ENCODE measurements at places on chromosomes 7 and 10.
A peak's percentile ranks its signal among the peaks of the same experiment; 100 is the strongest.

GRCh38 chr10:7457478-7458316 lies 46.9 kb upstream of the SFMBT2 start:
- no peak for DNase-seq

DNA sequence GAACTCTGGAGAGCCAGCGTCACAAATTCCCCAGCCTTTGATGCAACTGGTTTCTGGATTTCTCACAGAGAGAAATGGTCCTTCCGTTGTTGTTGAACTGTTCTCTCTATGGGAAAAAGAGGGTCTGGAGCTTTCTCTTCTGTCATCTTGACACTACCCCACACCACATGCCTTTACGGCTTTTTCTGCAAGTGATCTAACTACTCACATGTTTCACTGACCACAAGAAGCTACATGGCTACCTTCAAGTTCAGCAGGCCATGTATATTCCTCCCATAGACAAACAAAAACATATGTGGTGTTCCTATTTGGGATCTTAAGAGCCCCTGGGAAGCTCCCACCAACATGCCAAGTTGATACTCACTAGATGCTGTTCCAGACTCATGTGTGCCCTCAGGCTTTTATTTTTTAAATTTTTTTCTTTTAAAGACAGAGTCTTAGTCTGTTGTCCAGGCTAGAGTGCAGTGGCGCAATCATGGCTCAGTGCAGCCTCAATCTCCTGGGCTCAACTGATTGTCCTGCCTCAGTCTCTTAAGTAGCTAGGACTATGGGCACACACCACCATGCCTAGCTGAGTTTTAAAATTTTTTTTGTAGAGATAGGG lies 72.0 kb downstream of the RNF216 start:
- no peak for DNase-seq

GRCh38 chr10:53463539-53463938 lies 691.0 kb upstream of the MBL2 start:
- peak; percentile 45 for DNase-seq

DNA sequence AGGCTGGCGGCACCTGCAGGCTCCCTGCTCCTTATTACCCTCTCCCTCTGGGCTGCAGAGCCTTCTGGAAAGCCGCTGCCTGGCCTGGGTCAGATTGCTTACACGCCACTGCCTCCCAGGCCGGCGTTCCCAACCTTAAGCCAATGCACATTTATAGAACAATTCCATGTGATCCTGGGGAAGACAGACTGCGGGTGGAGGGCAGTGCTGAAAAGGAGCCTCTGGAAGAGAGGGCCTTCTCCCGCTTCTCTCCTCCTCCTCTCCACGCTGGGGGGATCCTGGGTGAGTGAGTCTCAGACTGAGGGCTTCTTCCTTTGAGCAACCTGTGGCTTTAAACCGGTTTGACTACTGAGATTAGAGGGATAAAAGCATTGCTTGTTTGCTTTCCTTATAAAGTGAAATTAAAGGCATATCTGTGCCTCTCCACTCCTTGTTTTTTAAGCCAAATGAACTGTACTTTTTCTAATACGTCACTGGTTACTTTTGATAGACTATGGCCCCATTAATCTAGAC lies 5.5 kb downstream of the TACC2 start:
- DNase-seq, result peak; percentile 23

DNA sequence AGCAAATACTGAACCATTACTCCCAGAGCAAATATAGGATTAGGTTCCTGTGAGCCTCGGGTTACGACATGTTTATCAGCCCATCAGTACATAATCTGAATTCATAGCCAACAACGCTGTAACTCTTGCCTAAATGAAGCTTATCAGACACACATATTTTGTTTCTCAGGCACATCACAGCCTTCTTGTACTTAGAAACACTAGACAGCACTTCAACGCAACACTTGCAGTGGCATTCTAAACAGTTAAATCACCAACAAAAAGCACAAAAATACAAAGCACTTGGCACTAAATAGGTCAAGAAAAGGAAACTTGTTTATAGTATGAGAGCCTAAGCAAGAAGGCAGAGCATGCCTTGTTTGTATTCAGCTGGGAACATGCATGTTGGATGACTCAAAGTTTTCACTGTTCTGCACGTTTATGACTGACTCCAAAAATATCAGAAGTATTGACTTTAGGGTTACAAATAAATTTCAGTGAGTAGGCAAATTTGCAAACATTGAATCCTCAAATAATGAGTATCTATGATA lies 75.0 kb downstream of the VPS50 start:
- no peak for DNase-seq
